Activated T-helper 17 cell treated with anti-CD3 and anti-CD28 coated beads, Interleukin-2, amount 50 U/mL, for 72 hours (primary cell): ENCODE measurements at places on chromosomes 1 and 21. TPM values are rescaled to one million over a fixed set of nuclear protein-coding genes. Genes with fewer than 3 reads are reported as not detected.

The DLGAP3 gene
- 1.3 TPM for total RNA-seq

The AMPD1 gene
- not detected for total RNA-seq

The CFAP107 gene
- not detected for total RNA-seq

The ARL8A gene
- total RNA-seq: 51.4 TPM

The CDC42BPA gene
- total RNA-seq: 2.9 TPM

The ERICH3 gene
- not detected for total RNA-seq

The SLC22A15 gene
- 0.85 TPM for total RNA-seq

The IL19 gene
- total RNA-seq: not detected

The SLC66A1 gene
- 5.7 TPM for total RNA-seq

The MRPL55 gene
- 42.3 TPM for total RNA-seq

The MATN1 gene
- total RNA-seq: 0.52 TPM

The PTPN7 gene
- total RNA-seq: 281 TPM

The HEYL gene
- total RNA-seq: 0.40 TPM

The OR2AK2 gene
- not detected for total RNA-seq

The SPATA21 gene
- 0.08 TPM for total RNA-seq

The DISP1 gene
- total RNA-seq: 1.8 TPM

The ATAD3C gene
- total RNA-seq: 1.4 TPM

The B3GALT5 gene
- not detected for total RNA-seq

The PAPPA2 gene
- total RNA-seq: 0.17 TPM

The VHLL gene
- 0.52 TPM for total RNA-seq

The S100A4 gene
- 1,445 TPM for total RNA-seq

The GUCA2B gene
- not detected for total RNA-seq

The COL6A1 gene
- 2.0 TPM for total RNA-seq

The TMIGD3 gene
- 0.41 TPM for total RNA-seq

The S100A3 gene
- total RNA-seq: not detected

The PIK3R3 gene
- total RNA-seq: 0.56 TPM

The ZNF684 gene
- 3.5 TPM for total RNA-seq

The CHI3L1 gene
- not detected for total RNA-seq

The DIO1 gene
- total RNA-seq: not detected

The ARID4B gene
- total RNA-seq: 61.2 TPM

The LCE1A gene
- not detected for total RNA-seq

The MRAP gene
- not detected for total RNA-seq

The TTF2 gene
- 98.0 TPM for total RNA-seq
